ENCODE measurements at places on chromosomes 3 and 15.

DNA sequence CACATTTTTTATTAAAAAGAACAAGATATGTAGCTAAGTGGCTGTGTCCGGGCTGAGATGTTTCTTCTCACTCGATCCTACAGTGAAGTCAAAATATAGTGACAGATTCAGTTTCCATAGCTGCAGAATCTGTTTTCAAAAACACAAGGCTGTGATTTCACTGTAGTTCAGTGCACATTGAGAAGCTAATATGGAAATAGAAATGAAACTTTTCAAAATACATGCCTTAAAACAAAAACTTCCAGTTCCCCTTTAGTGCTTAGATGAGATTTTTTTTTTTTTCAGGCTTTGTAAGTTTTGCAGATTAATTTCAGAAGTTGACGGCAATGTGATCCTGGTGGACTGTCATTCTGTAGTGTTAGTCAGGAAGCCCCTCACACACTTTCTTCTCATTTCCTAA is 23.8 kb upstream of the TRAK1 start:
- no peak for DNase-seq

DNA sequence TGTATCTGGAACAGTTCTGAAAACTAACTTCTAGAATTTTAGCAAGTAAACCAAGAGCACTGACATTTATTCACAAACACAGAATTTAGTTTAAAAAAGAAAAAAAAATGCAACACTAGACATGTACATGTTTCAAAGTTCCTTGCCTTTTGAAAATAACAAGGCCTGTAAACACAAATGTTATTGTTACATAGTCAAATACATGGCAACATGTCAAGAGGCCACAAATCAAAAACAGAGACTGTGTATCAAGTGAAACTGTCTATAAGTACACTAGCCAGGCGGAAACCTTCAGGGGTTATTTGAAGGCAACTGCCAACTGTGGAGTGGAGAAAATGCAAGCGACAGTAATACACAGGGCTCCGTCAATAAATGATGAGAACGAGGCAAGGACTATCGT is 547.6 kb downstream of the FOXP1 start:
- DNase-seq: no peak

DNA sequence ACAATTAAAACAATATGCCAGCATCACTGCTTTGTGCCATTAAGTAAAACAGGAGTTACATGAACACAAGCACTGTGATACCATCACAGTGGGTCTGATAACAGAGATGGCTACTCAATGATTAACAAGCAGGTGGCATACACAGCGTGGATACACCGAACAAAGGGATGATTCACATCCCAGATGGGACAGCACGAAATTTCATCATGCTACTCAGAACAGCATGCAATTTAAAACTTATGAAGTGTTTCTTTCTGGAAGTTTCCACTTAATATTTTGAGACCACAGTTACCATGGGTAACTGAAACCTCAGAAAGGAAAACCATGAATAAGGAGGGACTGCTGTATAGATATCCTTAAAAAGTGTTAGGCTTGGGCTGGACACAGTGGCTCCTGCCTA is 44.5 kb downstream of the SLC24A1 start:
- DNase-seq: no peak

- DNase-seq: no peak
These were observed 60.2 kb downstream of the MAP3K13 start for GRCh38 chr3:185423178-185423577.

DNA sequence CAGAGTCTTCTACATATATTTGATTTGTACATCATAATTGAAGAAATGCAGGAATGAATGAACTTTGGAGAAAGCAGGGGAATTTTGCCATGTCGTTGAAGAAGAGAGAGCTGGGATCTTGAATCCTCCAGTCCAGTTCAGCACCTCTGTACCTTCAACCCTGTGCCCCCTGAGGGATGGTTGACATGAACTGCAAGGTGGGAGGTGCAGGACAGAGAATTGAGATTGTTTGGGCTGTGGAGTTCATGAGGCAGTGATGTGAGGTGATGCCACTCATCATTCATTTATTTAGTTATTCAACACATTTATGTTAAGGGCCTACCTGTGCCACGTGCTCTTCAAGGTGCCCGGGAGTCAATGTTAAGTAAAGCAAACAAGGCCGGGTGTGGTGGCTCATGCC is 104.6 kb downstream of the ARNT2 start:
- DNase-seq: no peak
